ENCODE measurements at places on chromosomes 5 and 9. TPM values are rescaled to one million over a fixed set of nuclear protein-coding genes. Genes with fewer than 3 reads are reported as not detected.

DNA sequence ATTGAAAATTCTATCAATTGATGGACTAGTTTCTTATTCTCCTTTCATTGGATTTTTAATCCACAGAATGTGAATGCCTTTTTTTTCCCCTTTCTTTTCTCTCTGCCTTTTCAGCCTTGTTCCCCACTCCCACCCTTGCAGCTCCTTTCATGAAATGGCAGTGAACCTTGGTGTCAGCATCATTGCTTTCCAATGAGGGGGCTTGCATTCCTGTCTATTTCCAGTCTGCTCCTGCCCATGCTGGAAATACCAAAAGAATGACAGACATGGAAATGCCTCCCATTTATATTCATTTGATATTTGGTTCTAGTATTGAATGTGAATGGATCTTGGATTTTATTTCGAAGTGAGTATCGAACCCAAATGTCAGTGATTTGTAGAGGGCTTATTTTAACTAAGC lies 162.7 kb upstream of the SGCD start:
- H3K4me1 ChIP-seq: no peaks in the 10 kb centered on the region
- H3K27ac ChIP-seq: no peak overlapping the region
- peaks cover 5% of the 10 kb centered on the region for H3K27me3 ChIP-seq

GRCh38 chr9:138060365-138060764 lies 182.8 kb downstream of the CACNA1B start:
- DNase-seq: no peak
- no peak overlapping the region for H3K27ac ChIP-seq
- H3K4me1 ChIP-seq: no peaks in the 10 kb centered on the region
- H3K36me3 ChIP-seq: no peaks in the 10 kb centered on the region
- H3K27me3 ChIP-seq: peaks cover 4% of the 10 kb centered on the region

DNA sequence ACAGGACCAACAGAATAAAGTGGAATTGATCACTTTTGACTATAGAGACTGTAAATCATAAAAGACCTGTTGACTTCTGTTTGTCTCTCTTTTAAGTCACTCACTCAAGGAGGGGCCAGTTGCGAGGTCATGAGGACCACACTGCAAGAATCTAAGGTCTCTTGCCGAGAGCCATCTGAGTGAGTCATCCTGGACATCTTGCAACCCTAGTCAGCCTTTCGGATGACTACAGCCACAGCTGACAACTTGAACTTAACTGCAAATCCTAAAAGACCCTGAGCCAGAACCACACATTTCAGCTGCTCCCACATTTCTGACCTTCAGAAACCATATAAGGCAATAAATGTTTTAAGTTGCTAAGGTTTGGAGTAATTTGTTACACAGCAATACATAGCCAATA lies 129.7 kb upstream of the RAD23B start:
- DNase-seq: no peak
- no peak overlapping the region for H3K27ac ChIP-seq
- no peaks in the 10 kb centered on the region for H3K4me1 ChIP-seq
- peaks cover 3% of the 10 kb centered on the region for H3K36me3 ChIP-seq
- H3K27me3 ChIP-seq: peaks cover 10% of the 10 kb centered on the region

DNA sequence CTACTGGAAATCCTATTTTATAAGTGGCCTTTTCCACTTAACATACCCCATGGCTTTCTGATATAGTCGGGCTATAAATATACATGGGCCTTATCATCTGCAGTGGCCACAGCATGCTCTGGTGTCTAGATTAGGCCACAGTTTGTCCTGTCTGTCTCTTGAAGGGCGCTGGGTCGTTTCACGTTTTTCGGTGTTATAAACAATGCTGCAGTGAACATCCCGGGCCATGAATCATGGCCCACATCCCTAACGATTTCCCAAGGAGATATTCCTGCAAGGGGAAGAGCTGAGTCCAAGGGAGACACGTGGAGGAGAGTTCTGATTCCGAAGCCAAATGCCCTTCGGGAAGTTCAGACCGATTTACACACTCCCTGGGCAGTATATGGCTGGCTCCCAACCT lies 8.4 kb downstream of the PLPP7 start:
- no peaks in the 10 kb centered on the region for H3K27me3 ChIP-seq
- no peak for DNase-seq
- H3K4me1 ChIP-seq: no peaks in the 10 kb centered on the region

GRCh38 chr9:121545875-121546423 lies 46.3 kb upstream of the GGTA1 start:
- DNase-seq: peak; percentile 81
- no peaks in the 10 kb centered on the region for H3K36me3 ChIP-seq
- H3K4me3 ChIP-seq: no peak overlapping the region
- H3K4me1 ChIP-seq: no peaks in the 10 kb centered on the region
- peaks cover 19% of the 10 kb centered on the region for H3K27me3 ChIP-seq

DNA sequence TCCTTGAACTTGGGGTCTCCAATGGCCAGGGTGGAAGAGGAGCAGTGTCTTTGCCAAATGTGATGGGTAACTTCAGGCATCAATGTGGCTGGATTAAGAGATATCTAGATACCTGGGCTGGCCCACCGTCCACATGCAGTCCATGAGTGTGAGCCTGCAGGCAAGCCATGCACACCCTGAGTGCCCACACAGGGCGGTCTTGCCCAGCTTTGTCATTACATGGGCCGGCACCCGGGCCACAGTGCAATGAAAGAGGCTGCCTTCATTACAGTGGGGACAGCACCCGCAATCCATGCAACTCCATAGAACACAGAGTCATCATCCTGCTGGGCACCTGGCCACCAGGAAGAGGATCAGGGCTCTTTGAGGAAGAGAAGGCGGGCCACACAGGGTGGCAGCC lies 263.8 kb upstream of the IRX1 start:
- H3K36me3 ChIP-seq: peaks cover 3% of the 10 kb centered on the region
- no peaks in the 10 kb centered on the region for H3K4me1 ChIP-seq
- H3K27ac ChIP-seq: no peak overlapping the region
- no peaks in the 10 kb centered on the region for H3K27me3 ChIP-seq
- no peak for DNase-seq

- peaks cover 6% of the 10 kb centered on the region for H3K4me1 ChIP-seq
- peaks cover 43% of the 10 kb centered on the region for H3K36me3 ChIP-seq
- H3K4me3 ChIP-seq: no peak overlapping the region
- no peaks in the 10 kb centered on the region for H3K27me3 ChIP-seq
Measured at GRCh38 chr5:66179297-66180051, 35.4 kb downstream of the SREK1 start.

DNA sequence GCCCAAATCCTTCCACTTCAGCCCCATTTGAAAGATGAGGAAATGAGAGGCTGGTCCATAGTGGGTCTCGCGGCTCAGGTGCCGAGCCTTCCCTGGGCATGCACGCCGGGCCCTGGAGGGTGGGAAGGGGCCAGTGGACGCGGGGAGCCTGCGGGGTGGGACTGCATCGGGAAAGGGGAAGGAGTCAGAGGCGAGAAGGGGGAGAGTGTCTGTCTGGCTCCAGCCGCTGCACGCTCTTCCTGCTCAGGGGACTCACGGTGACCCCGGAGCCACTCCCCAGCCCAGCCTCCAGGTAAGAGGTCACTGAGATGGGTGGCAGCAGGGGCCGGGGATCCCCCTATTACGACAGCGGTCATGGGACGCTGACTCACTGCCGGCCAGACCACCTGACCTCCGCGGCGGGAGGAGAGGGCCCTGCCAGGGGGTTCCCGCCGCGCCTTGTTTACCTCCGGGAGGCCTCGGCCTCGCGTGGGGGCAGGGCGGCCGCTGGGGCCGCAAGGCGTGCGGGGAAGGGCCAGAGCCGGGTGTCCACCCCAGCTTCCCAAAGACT lies 1.9 kb upstream of the SQSTM1 start:
- H3K36me3 ChIP-seq: peaks cover 10% of the 10 kb centered on the region
- no peaks in the 10 kb centered on the region for H3K27me3 ChIP-seq
- peak overlapping the region; percentile 84 for H3K4me3 ChIP-seq

The TEK gene
- not detected for total RNA-seq

The NEUROG1 gene
- total RNA-seq: not detected

The PCDHA2 gene
- not detected for total RNA-seq

The NLN gene
- total RNA-seq: 17.0 TPM
